ENCODE measurements at places on chromosomes 3 and 15.

DNA sequence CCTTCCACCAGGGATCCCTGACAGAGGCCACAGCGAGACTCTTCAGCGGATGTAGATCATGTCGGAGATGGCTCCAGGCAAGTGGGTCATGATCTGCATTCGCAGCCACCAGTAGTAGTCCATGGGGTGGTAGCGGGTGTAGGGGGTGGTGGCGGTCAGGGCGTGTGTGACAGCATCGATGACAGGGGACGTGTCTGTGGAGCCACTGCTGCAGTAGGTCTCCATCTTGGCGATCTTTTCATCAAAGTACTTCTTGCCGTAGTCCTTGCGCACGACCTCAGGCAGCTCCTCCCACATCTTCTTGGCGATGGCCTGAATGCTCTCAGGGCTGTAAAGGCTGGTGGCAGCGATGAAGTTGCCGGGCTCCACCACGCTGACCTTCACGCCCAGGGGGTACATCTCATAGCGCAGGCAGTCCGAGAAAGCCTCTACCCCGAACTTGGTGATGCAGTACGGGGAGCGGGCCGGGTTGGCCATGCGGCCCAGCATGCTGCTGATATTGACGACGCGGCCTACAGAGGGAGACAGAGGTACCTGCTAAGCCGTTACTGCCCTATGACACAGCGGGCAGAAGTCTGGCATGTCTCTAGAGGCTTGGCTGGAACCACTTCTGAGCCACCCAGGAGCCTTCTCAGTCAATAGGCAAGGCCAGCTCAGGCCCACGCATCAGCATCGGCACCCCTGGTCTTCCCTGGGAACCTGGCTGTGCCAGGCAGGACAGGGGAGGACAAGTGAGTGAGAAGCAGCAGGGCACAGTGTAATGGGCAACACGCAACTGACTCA, 43.7 kb downstream of the BDH1 start:
- no peak for DNase-seq

DNA sequence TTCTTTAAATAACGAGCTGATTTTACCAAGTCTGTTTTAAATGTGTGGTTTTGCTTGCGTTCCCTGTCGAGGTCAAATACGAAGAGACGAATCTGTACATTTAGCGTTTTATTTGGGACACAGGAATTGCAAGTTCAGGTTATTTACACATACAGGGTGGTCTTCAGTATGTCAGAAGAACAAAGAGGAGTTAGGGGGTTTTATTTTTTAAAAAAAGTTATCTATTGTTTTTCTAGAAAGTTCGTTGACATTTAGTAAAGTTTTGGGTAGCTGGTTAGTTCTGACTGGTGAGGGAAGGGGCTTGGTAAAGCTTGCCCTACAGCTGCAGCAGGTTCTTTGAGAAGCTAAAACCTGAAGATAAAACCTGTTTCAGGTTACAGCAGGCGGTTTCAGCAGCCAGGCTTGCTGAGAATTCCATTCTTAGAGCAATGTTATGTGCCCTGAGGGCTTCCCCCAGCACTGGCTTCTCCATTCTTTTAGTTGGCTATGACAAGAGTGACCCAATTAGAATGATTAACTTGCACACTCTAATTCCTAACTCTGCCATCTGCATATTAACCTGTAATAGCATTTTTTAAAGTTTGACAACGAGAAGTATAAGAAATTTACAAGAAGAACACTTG, 815 bp upstream of the ZNF280D start:
- no peak for DNase-seq

DNA sequence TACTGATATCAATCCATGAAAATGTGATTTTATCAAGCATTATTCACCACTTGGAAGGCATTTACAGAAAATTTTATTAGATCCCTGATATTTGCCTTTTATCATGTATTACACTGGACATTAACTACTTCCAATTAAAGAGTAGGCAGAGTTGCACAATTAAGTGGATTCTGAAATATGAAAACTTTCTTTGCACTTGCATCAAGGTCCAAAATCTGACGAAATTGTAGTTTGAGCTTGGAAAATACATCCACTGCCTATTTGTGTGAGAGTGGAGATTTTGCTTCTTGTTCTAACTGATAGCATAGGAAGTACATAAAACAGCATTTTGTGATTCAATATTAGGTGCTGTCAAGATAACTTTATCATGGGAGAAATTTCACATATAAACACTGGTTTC, 49.6 kb upstream of the SLC12A8 start:
- DNase-seq: no peak

- DNase-seq: no peak
These were observed 111.2 kb upstream of the RGMA start for GRCh38 chr15:93200081-93200836.

DNA sequence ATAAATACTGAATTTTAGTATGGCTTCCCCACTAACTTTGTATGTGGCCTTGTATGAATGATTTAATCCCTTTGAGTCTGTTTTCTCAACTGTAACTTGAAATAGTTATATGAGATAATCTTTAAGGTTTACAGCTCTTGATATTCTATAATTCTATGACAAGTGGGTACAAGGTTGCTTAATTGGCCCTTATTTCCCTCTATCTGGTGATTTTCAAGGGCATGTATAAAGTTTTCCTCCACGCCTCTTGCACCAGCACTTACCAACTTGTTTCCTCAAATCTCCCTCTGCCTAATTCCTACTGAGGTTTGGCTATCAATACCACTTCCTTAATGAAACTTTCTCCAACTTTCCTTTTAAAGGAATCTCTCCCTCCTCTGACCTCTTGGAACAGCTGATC, 112.9 kb downstream of the ISL2 start:
- no peak for DNase-seq

- DNase-seq: no peak
These were observed 21.4 kb upstream of the JMJD7 start for GRCh38 chr15:41806291-41807181.

DNA sequence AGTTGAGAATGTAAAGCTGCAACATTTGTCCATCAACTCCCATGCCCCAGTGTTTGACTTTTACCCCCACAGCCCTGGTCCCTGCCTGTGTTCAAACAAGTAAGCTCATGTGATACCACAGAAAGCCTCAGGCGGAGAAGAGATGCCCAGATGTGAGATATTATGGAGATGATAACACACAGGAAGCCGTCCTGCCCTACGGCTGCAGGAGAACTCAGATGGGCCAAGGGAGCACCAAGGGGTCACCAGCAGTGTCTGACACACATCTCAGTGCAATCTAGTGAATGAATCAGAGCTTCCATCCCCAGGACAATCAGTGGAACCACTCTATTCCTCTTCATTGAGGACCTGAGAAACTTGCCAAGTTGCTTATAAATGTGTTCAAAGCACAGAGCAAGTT, 14.0 kb upstream of the SPINK8 start:
- no peak for DNase-seq

GRCh38 chr15:70329179-70329578, 231.5 kb upstream of the TLE3 start:
- DNase-seq: no peak

DNA sequence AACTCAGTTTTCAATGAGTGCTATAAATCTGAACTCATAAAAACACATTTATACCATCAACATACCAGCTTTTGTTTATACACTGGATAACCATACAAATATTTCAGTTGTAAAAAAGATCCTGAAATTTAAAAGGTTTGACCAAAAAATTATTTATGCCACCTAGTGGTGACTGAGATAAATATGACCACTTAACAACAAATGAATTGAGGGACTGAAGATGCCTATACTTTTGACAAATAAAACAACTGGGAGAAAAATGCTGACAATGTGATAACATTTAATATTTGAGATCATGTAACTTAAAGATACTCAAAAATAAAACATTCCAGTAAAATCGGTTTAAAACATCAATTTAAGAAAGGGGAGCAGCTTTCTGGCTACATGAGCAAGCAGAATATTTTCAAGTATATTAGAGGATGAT, 30.4 kb downstream of the ATG3 start:
- no peak for DNase-seq

DNA sequence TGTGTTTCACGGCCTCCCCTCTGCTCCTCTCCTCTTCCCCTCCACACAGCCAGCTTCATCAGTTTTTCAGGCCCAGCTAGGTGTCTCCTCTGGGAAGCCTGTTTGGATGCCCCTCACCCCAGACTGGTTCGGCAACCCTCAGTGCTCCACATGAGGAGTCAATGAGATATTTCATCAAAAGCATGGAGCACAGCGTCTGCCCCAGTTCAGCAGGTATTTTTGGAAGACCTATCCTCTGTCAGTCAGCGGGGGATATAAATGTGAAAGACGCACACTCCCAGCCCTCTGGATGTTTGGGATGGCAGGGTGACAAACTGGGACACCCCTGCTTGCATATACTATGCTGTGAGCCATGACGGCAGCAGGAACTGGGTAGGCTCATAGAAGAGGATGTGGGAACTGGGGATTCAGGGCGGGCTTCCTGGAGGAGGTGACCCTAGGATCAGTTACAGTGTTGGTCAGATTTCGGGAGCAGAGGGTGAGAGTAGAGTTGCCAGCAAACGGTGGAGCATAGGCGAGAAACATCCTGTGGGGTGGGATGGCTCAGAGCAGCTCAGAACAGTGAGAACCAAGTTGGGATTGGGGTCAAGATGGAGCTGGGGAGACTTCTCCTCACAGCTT, 42.9 kb downstream of the PXYLP1 start:
- DNase-seq: no peak

Measured in CD4-positive, alpha-beta T cell treated with Interleukin-17A for 4 hours (primary cell).